ENCODE measurements at places on chromosomes 6 and 20.
A peak's percentile ranks its signal among the peaks of the same experiment; 100 is the strongest.

GRCh38 chr6:147384737-147385710 lies 123.5 kb upstream of the SAMD5 start:
- no peak for DNase-seq

DNA sequence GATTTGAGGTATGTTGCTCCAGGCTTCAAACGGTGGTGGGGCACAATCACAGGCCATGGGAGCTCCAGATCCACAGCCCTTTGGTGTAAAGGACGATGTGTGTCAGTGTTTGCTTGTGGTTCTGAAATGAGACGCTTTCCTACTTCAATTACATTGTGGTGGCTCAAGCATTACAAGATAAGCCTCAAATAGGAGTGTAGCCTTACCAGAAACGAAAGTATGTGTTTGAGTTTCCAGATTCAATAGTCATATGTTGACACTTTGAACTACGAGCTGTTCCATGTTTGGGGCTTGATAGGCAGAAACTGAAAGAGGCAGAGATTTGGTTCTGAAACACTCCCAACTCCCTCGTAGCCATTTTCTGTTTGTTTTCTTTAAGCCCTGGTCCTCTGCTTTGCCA lies 187.1 kb downstream of the MYLK4 start:
- no peak for DNase-seq

GRCh38 chr6:103177791-103178190 lies 1681.9 kb downstream of the HACE1 start:
- DNase-seq = peak; percentile 16

GRCh38 chr20:49367113-49367512 lies 89.3 kb upstream of the ZNFX1 start:
- DNase-seq = no peak

GRCh38 chr20:18702736-18703135 lies 110.8 kb upstream of the SCP2D1 start:
- no peak for DNase-seq

DNA sequence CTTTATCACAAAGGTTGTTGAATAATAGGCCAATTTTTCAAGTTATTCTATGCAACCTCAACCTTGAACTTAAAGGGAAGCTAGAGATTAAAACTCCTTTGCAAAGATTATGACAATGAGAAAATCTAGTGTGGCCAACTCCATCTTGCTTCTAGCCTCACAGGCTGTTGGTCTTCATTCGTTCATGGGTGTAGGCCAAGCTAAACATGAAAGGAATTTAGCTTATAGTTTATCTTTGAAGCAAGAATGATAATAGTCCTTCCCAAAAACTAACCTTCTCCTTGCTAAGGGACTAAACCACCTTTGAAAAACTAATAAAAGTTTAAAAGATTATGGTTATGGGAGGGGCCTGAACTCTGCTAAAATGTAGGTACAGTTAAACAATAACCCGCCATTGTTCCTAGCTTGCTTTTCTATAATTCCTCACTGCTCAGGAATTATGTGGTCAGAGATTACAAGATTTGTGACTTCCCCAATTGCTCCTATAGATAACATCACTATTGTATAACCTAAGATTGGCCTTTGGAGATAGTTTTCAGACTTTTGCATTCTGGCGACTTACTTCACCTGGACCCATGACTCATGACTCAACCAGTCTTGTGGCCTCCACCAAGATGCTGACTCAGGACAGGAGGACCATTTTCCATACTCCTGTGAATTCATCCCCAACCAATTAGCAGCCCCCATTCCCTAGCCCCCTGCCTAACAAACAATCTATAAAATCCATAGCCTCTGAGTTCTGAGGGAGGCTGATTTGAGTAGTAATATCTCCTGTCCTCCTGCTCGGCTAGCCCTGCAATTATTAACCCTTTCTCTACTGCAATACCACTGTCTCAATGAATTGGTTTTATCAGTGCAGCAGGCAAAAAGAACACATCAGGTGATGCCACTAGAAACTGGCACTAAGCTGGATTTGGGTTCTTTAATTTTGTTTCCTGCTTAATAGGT lies 154.5 kb downstream of the CD83 start:
- peak; percentile 84 for DNase-seq

GRCh38 chr6:106539936-106540335 lies 89.4 kb downstream of the RTN4IP1 start:
- no peak for DNase-seq

- no peak for DNase-seq
These were observed 144.2 kb upstream of the HDDC2 start for GRCh38 chr6:125446011-125446410.

- no peak for DNase-seq
These were observed 11.2 kb downstream of the TFAP2D start for GRCh38 chr6:50724381-50725124.

Measured in ELR (cell line).